Lower lobe of right lung (tissue), 2 donors: ENCODE measurements at places on chromosomes 7 and 10. TPM values are rescaled to one million over a fixed set of nuclear protein-coding genes. Genes with fewer than 3 reads are reported as not detected.

GRCh38 chr7:151133266-151133985 is 34.1 kb downstream of the GBX1 start:
- H3K4me1 ChIP-seq, result no peaks in the 10 kb centered on the region
- H3K27me3 ChIP-seq, result no peaks in the 10 kb centered on the region
- peaks cover 100% of the 10 kb centered on the region for H3K36me3 ChIP-seq
- no peak overlapping the region for H3K27ac ChIP-seq
- H3K4me3 ChIP-seq, result no peak overlapping the region

GRCh38 chr10:18202680-18203460 is 62.6 kb downstream of the CACNB2 start:
- no peaks in the 10 kb centered on the region for H3K36me3 ChIP-seq
- peaks cover 7% of the 10 kb centered on the region for H3K4me1 ChIP-seq
- H3K27ac ChIP-seq, result no peak overlapping the region
- no peak for DNase-seq
- no peak overlapping the region for H3K4me3 ChIP-seq

ITPRID1 gene
- total RNA-seq, result 0.59 TPM

GRCh38 chr10:79948976-79949722 is at the start of gene SFTPD:
TSS of gene SFTPD (minus strand) at chr10:79949105. CDS start at chr10:79946659, 2,446 bp downstream.
- DNase-seq, result peak; percentile 77
- peak within 1 kb of the TSS; percentile 49 for H3K4me3 ChIP-seq
- no peaks in the 10 kb centered on the region for H3K36me3 ChIP-seq
- peaks cover 5% of the 10 kb centered on the region for H3K4me1 ChIP-seq
- H3K27me3 ChIP-seq, result no peaks in the 10 kb centered on the region

LIPN gene
- total RNA-seq, result 1.6 TPM

GRCh38 chr7:76507723-76508406 is 2.5 kb upstream of the UPK3B start:
- no peaks in the 10 kb centered on the region for H3K27me3 ChIP-seq
- no peak overlapping the region for H3K27ac ChIP-seq
- peaks cover 19% of the 10 kb centered on the region for H3K36me3 ChIP-seq
- no peak for DNase-seq
- peaks cover 1% of the 10 kb centered on the region for H3K4me1 ChIP-seq

GRCh38 chr10:76336213-76336963 is 905.0 kb downstream of the LRMDA start:
- peaks cover 5% of the 10 kb centered on the region for H3K4me1 ChIP-seq
- no peak for DNase-seq
- H3K4me3 ChIP-seq, result no peak overlapping the region
- no peaks in the 10 kb centered on the region for H3K36me3 ChIP-seq

ENTPD1 gene
- total RNA-seq, result 34.5 TPM

DNA sequence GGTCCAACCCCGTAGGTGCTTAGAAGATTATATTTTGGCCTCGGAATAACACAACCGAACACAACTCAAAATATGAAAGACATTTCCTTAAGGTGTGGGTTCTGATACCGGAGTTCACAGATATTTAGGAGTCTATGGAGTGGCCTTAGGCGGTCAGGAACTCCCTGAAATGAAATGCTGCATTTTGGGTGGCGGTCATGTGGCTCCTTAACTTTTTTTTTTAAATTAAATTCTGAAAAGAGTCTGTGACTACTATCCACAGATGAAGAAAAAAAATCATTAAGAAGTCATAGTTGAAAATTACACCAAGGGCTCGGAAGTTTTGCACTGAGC is 290.9 kb upstream of the NFE2L3 start:
- H3K36me3 ChIP-seq, result no peaks in the 10 kb centered on the region
- H3K27ac ChIP-seq, result no peak overlapping the region
- DNase-seq, result no peak
- peaks cover 14% of the 10 kb centered on the region for H3K4me1 ChIP-seq
- peaks cover 98% of the 10 kb centered on the region for H3K27me3 ChIP-seq
- no peak overlapping the region for H3K4me3 ChIP-seq

DNA sequence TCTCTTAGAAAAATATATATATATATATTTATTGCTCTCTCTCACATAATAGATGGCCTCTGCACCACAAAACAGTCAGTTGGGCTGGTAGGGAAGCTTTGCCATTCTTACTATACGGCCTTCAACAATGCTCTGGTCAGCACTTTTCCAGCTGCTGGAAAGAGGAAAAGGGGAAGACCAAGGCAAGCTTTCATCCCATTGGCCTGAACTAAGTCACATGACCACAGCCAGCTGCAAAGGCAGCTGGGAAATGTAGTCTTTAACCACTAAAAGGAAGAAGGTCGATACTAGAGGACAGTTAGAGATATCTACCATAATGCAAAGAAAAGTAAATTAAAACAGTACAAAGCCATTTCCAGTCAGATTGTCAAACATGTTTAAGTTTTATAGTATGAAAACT is 58.4 kb upstream of the MACROH2A2 start:
- H3K27me3 ChIP-seq, result no peaks in the 10 kb centered on the region
- H3K4me3 ChIP-seq, result no peak overlapping the region
- H3K4me1 ChIP-seq, result no peaks in the 10 kb centered on the region
- H3K27ac ChIP-seq, result no peak overlapping the region
- no peaks in the 10 kb centered on the region for H3K36me3 ChIP-seq
- DNase-seq, result no peak

- H3K27me3 ChIP-seq, result no peaks in the 10 kb centered on the region
- H3K4me1 ChIP-seq, result no peaks in the 10 kb centered on the region
- H3K27ac ChIP-seq, result no peak overlapping the region
- H3K4me3 ChIP-seq, result no peak overlapping the region
- no peaks in the 10 kb centered on the region for H3K36me3 ChIP-seq
- DNase-seq, result no peak
These were observed 589.1 kb upstream of the FOXK1 start for GRCh38 chr7:4093035-4093434.

TFR2 gene
- total RNA-seq, result 0.35 TPM

PDE6C gene
- not detected for total RNA-seq

KCNH2 gene
- 2.4 TPM for total RNA-seq

NRG3 gene
- total RNA-seq, result 2.6 TPM

RADIL gene
- 9.7 TPM for total RNA-seq

PLEKHS1 gene
- total RNA-seq, result 7.0 TPM

FAM13C gene
- total RNA-seq, result 13.9 TPM

DNA sequence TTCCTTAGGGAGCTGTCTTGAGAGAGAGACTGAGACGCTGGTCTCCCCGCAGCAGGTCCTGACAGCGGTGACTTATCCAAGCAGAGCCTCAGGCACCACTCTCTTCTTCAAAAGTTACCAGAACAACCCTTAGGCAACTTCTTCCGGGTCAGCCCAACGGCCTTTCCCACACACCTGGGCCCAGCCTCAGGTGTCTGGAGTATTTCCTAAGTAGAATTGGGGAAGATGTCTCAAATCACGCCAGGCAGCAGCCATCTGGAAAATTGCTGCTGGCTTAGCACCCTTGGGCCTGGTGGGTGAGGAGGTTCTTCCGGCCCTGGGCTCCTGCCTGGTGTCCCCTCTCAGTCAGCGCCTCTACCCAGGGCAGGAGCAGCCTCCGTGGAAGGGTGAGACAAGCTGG is 80.4 kb upstream of the ANLN start:
- H3K36me3 ChIP-seq, result no peaks in the 10 kb centered on the region
- H3K27ac ChIP-seq, result no peak overlapping the region
- H3K4me3 ChIP-seq, result no peak overlapping the region
- H3K4me1 ChIP-seq, result peaks cover 2% of the 10 kb centered on the region
- no peaks in the 10 kb centered on the region for H3K27me3 ChIP-seq

GRCh38 chr10:48937796-48938195 is 1.8 kb downstream of the LRRC18 start:
- H3K36me3 ChIP-seq, result no peaks in the 10 kb centered on the region
- no peaks in the 10 kb centered on the region for H3K27me3 ChIP-seq
- no peaks in the 10 kb centered on the region for H3K4me1 ChIP-seq
- no peak overlapping the region for H3K27ac ChIP-seq
- no peak overlapping the region for H3K4me3 ChIP-seq

PPP1R3C gene
- 10.8 TPM for total RNA-seq

GRCh38 chr7:35366167-35367155 is 112.6 kb upstream of the TBX20 start:
- no peaks in the 10 kb centered on the region for H3K27me3 ChIP-seq
- no peaks in the 10 kb centered on the region for H3K36me3 ChIP-seq
- H3K4me3 ChIP-seq, result no peak overlapping the region

DNA sequence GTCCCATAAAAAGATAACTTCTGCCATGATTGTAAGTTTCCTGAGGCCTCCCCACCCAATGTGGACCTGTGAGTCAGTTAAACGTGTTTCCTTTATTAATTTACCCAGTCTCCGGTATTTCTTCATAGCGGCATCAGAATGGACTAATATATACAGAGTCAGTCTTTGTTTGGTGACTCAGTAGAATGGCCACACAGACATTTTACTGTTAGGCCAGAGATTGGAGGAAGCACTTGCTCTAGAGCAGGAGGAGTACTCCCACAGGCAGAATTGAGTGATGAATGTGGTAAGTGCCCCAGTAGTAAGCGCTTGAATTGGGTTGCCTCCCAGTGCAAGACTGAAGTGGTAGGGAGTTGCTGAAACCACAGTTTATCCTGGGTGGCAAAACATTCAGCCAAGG is 149.5 kb upstream of the SMIM30 start:
- H3K36me3 ChIP-seq, result no peaks in the 10 kb centered on the region
- no peaks in the 10 kb centered on the region for H3K4me1 ChIP-seq
- no peak for DNase-seq
- H3K27me3 ChIP-seq, result no peaks in the 10 kb centered on the region

- no peaks in the 10 kb centered on the region for H3K36me3 ChIP-seq
- H3K27me3 ChIP-seq, result no peaks in the 10 kb centered on the region
- no peak for DNase-seq
- peaks cover 16% of the 10 kb centered on the region for H3K4me1 ChIP-seq
These were observed 61.3 kb downstream of the COL13A1 start for GRCh38 chr10:69862882-69863530.

KLF14 gene
- total RNA-seq, result not detected

ABLIM1 gene
- 106 TPM for total RNA-seq

CXCL12 gene
- 73.8 TPM for total RNA-seq

DNA sequence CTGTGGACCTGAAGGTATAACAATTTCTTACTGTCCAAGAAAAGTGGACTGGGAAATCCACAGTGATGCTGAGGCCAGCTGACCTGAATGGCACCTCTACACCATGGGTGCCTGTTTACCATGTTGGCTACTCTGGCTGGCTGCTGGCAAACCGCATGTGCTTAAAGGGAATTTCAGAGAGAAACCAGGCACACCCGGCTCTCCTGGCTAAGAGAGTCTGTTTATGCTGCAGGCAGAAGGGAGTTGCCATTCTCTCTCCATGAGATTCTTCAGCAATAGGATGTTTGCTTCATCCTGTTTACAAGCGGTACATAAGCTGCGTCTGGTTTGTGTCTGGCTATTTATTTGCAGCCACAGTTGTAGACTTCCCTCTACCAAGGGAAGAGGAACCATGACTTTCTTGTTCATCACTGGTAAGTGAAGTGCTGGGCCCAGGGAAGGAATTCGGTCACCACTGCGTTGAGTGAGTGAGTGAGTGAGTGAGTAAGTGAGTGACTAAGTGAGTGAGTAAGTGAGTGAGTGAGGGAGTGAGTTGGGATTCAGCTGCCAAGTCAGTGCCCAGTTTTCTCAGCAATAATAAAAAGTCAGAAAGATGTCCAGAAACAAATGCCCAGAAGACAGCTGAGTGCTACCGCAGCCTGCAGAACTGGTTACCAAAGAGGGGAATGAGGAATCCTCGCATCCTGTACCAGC is 90.4 kb downstream of the COBL start:
- peaks cover 20% of the 10 kb centered on the region for H3K4me1 ChIP-seq
- H3K36me3 ChIP-seq, result no peaks in the 10 kb centered on the region
- no peak for DNase-seq
- H3K27ac ChIP-seq, result no peak overlapping the region
- no peaks in the 10 kb centered on the region for H3K27me3 ChIP-seq

DNA sequence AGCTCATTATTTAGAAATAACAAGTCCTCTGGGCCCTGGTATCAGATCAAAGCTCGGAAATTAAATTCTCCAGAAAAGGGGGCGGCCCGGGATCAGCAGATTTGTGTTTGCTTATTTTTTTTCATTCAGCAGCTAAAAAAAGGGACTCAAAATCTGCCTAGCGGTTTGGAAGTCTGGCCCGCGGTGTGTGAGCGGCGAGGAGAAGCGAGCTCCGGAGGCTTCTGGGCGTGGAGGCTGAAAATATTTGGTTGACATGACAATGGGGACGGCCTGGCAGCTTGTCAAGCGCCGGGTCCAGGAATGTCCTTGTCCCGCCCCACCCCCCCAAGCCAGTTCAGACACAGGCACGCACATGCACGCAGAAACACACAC is 43.4 kb downstream of the FOXL3 start:
- peak overlapping the region; percentile 77 for H3K27ac ChIP-seq
- peaks cover 18% of the 10 kb centered on the region for H3K4me1 ChIP-seq
- H3K27me3 ChIP-seq, result no peaks in the 10 kb centered on the region
- peak; percentile 71 for DNase-seq

GRCh38 chr7:150398108-150398964 is 19.2 kb downstream of the ZNF775 start:
- no peaks in the 10 kb centered on the region for H3K27me3 ChIP-seq
- DNase-seq, result no peak
- no peaks in the 10 kb centered on the region for H3K4me1 ChIP-seq
- H3K36me3 ChIP-seq, result peaks cover 14% of the 10 kb centered on the region
- no peak overlapping the region for H3K4me3 ChIP-seq

GRCh38 chr7:100799037-100799896 is 28.1 kb downstream of the EPHB4 start:
- peak; percentile 77 for DNase-seq
- H3K4me1 ChIP-seq, result peaks cover 43% of the 10 kb centered on the region
- H3K4me3 ChIP-seq, result no peak overlapping the region
- H3K36me3 ChIP-seq, result peaks cover 8% of the 10 kb centered on the region
- no peak overlapping the region for H3K27ac ChIP-seq

- peak overlapping the region; percentile 60 for H3K27ac ChIP-seq
- no peak overlapping the region for H3K4me3 ChIP-seq
- H3K27me3 ChIP-seq, result no peaks in the 10 kb centered on the region
- peaks cover 37% of the 10 kb centered on the region for H3K36me3 ChIP-seq
- no peak for DNase-seq
- H3K4me1 ChIP-seq, result peaks cover 34% of the 10 kb centered on the region
These were observed 174.8 kb downstream of the RTKN2 start for GRCh38 chr10:62093863-62094291.

GALNT17 gene
- total RNA-seq, result 6.6 TPM
